ENCODE measurements at places on chromosomes 5 and 9. TPM values are rescaled to one million over a fixed set of nuclear protein-coding genes. Genes with fewer than 3 reads are reported as not detected.

The CAMK4 gene
- total RNA-seq, result 3.5 TPM

The TLX3 gene
- not detected for total RNA-seq

The POU5F2 gene
- 0.43 TPM for total RNA-seq

The COL5A1 gene
- total RNA-seq, result 93.8 TPM

The KIF2A gene
- 32.6 TPM for total RNA-seq
